ENCODE measurements at places on chromosomes 7 and 10. TPM values are rescaled to one million over a fixed set of nuclear protein-coding genes. Genes with fewer than 3 reads are reported as not detected.

DNA sequence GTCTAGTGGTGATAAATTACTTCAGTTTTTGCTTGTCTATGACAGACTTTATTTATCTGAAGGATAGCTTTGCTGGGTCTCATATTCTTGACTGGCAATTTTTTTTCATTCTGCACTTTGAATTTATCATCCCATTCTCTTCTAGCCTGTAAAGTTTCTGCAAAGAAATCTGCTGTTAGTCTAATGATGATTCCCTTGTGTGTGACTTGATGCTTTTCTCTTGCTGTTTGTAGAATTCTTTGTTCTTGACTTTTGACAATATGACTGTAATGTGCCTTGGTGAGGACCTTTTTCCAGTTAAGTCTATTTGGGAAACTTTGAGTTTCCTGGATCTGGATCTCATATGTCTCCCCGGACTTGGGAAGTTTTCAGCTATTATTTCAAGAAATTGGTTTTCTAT lies 59.3 kb upstream of the TMEM140 start:
- no peaks in the 10 kb centered on the region for H3K36me3 ChIP-seq
- no peaks in the 10 kb centered on the region for H3K4me1 ChIP-seq
- H3K27ac ChIP-seq: no peak overlapping the region
- no peaks in the 10 kb centered on the region for H3K27me3 ChIP-seq
- no peak overlapping the region for H3K4me3 ChIP-seq

DNA sequence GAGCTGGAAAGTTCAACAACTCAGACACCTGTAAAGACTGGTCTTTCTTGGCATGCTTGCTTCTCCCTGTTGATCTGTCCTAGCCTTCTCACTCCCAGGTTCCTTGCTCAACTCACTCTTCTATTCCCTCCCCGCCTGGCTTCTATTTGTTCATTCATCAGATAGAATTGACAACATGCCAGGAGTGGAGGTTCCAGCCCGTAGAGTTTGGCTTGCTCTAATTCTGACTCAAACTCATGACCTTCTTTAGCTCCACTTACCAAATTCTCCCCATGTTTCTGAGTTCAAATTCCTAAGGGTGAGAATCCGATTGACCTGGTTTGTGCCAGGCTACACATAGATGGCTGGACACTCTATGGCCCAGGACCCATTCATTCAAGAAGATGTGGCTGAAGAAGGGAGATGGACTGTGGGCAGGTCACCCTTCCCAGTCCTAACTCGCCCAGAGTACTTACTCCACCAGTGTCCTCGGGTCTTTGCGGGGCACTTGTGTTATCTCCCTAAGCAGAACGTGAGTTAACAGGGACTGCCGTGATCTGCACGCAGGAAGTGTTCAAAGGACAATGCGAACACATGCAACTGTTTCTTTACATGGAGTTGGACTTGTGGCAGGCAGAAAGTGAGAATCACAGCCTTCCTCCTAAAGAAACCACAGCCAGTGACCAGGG lies 4.0 kb upstream of the TMEM236 start:
- no peaks in the 10 kb centered on the region for H3K36me3 ChIP-seq
- DNase-seq: no peak
- no peak overlapping the region for H3K27ac ChIP-seq
- no peaks in the 10 kb centered on the region for H3K4me1 ChIP-seq
- no peak overlapping the region for H3K4me3 ChIP-seq
- no peaks in the 10 kb centered on the region for H3K27me3 ChIP-seq

Gene NPY
- not detected for total RNA-seq

DNA sequence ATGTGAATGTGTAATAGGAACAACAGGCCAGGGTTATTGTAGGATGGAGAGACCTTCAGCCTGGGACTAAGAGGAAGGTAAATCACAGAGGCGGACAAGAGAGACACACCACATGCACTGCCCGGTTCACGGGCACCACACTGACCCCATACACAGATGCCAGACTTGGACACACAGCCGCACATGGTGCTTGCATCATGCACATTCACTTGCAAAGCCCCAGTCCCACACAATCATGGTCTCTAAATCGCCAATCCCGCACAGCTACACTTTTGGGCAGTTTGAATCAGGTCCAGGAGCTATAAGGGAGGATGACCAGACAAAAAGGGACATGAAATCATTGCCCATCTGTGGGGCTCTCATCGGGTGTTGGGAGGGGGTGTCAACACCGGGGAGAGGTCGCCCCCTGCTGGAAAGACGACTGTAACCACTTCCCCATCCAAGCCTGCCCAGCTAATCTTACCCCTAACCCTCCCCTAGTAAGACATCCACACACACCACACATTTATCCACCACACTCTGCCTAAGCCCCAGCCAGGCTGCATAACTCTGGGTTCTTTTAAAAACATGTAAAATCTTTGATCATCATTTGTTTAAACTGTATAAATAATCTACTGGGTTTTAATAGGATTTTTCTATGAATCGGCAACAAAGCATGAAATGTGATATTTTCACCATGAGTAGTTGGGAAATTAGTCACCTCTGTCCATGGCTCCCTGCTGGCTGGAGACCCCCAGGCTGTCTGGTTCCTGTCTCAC lies 40.5 kb upstream of the SLF2 start:
- no peak for DNase-seq
- H3K4me1 ChIP-seq: no peaks in the 10 kb centered on the region
- H3K36me3 ChIP-seq: no peaks in the 10 kb centered on the region
- no peak overlapping the region for H3K4me3 ChIP-seq

- no peaks in the 10 kb centered on the region for H3K27me3 ChIP-seq
- no peaks in the 10 kb centered on the region for H3K4me1 ChIP-seq
- no peaks in the 10 kb centered on the region for H3K36me3 ChIP-seq
- DNase-seq: no peak
These were observed 494.0 kb downstream of the KIF20B start for GRCh38 chr10:90195288-90195840.

Gene CPVL
- 7.4 TPM for total RNA-seq

Gene OR2A5
- not detected for total RNA-seq

DNA sequence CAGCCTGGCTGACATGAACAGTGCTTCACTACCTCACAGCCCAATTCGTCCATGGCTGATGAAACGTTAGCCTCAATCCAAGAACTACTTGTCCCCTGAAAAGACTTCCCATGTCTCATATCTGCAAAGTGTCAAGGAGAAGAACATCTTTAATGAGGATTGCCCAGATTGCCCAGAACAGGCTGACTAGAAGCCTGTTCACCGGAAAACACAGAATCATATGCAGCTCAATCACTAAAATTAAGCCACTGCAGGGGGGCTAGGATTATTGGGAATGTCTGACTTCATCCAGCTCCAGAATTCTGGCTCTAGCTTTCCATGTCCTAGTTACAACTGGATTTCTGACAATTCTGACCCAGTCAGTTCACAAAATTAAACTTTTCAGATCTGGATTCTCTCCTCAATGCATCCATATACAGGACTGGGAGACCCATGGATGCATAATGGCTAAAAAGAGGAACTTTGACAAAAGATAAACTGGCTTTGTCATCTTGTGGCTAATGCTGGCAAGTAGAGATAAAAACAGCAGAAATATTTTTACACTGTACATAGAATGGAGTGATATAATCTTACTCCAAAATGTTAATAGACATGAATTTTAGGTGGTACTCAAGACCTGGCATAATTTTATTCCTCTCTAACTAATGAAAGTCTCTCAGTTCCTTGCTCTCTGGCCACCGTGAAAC lies 467.0 kb upstream of the POT1 start:
- no peaks in the 10 kb centered on the region for H3K4me1 ChIP-seq
- no peaks in the 10 kb centered on the region for H3K27me3 ChIP-seq
- H3K36me3 ChIP-seq: no peaks in the 10 kb centered on the region
- no peak overlapping the region for H3K4me3 ChIP-seq
- no peak for DNase-seq

Gene PIK3CG
- 6.1 TPM for total RNA-seq

Measured in esophagus squamous epithelium (tissue), 5 donors.